ENCODE measurements at places on chromosomes 1 and 21.

- no peak for DNase-seq
Measured at GRCh38 chr21:19276665-19277064, 873.1 kb upstream of the TMPRSS15 start.

DNA sequence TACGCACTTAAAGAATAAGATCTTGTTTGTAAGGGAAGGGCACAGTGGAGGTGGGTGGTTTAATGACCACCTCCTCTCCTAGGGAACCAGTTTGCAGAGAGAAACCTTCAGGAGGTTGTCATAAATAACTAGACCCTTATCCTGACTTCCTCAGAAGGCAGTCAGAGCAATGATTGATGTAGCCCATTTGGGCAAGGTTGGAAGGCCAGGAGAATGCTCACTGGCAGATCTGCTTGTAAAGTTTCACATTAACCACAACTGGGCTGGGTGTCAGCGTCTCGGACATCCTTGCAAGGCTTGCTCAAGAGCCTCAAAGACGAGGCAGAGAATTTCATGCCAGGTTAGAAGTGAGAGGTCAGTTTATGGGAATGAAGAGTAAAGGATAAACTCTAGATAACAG lies 87.6 kb upstream of the TRABD2B start:
- DNase-seq: no peak

- no peak for DNase-seq
Measured at GRCh38 chr1:82225421-82226185, 424.9 kb downstream of the ADGRL2 start.

DNA sequence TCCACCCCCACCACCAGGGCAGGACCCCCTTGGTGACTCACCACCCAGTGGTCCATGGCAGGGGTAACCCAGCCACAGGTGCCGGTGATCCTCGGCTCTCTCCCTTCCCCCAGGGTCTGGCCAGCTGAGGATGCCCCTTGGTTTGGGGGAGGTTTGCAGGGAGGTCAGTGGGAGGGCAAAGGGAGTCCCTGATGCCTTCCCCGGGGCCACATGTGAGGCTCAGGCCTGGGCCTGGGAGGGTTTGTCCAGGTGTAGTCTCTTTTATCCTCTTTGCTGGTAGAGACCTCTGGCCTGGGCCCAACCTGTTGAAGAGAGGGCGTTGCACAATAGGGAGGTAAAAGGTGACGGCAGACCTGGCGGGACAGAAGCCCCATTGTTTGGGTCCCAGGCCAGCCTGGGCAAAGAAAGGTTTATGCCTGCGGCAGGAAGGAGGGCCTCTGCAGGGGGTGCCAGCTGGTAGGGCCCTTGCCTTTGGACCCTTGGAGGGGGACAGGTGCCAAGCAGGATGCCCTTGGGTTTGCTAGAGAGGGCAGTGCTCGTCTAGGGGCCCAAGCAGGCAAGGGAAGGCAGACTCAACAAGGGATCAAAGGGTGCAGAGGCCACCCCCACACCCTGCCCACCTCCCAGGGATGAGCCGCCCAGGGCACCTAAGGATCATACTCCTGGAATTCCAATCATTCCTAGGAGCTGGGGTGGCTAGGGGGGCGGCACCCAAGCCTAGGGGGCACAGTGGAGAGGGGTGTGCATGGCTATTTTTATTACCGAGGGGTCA lies 760 bp upstream of the TINAGL1 start:
- no peak for DNase-seq

DNA sequence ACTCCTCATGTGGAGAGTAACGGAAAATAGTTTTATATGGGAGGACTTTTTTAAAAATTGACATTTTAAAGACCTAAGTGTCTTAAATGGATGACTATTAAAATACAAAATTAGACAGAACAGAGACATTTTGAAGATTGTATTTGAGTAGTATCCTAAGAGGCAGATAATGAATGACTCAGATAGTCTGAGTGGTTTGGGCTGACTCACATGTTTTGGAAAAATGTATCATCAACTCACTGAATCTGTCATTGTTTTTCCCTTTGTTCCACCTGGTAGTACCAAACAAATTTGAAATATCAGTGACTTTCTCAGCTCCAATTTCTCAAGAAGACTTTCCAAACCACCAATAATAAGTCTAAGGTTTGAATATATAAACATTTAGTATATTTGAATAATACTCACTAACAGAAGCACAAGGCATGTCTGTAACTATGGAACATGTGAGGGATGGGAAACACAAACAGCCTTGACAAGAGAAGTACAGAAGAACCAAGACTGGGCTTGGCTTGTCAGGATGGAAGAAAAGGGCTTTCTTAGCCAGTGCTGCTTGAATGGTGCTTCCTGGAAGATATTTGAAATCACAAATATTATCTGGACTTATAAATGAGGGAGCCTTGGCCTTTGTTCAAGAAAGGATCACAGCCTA lies 90.6 kb downstream of the SGIP1 start:
- DNase-seq: no peak

- DNase-seq: no peak
Measured at GRCh38 chr21:29486306-29486807, 187.6 kb downstream of the BACH1 start.

DNA sequence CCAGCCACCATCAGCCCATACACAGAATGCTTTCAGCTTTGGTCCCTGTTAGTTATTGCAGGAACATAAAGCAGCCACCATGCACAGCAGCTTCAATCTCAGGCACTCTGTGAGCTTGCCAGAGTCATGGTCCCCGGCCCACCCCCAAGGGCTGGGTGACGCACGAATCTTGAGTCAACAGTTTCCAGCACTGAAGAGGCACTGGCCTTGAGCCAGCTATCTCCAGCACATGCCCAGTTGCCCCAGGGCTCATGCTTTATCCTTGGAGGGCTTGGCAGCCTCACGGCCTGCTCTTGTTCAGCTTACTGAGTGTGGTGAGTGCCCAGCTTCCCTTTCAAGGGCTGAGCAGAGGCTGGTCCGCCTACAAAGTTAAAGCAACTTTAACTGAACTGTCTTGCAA lies 200.7 kb upstream of the RAB4A start:
- no peak for DNase-seq

DNA sequence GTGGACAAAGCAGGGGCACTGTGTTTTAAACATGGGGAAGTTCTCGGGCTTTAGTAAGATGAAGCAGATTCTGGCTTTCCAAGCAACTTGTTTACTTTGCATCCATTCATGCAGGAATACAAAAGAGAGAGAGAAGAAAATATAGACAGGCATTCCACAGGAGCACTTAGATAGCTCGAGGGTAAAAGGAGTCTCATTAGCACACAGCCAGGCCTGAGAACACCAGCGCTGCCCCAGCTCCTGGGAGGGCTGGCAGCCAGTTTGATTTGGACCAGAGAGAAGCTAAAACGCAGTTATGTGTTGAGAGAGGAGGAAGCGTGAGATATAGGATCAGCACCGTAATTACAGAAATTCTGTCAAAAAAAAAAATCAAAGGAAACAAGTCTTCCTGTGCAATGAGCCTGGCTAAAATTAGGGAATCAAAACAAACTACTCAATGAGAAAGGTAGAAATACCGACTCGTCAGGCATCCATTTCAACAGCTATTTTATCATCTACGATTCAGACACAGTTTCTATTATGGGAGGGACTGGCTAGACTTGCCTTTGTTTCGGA lies 68.2 kb downstream of the CLSTN1 start:
- no peak for DNase-seq

GRCh38 chr1:188670837-188671236 lies 1806.8 kb downstream of the BRINP3 start:
- no peak for DNase-seq

GRCh38 chr1:68791800-68792199 lies 294.9 kb upstream of the DEPDC1 start:
- no peak for DNase-seq

DNA sequence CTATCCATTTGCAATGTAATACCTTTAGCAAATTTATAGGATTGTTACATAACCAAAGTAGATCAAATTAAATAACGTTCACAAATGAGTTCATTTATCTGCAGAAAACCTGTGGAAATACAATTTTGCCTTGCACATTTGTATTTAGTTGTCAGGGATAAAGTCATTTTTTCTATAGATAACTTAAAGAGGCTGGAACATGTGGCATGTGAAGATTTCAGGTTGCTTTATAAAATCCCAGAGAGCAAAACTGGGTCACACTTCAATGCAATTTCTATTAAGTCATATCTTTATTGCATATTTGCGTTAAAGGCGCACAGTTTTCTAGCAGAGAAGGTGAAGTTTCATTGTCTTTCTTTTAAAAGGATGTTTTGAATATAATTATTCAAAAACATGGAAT lies 342.4 kb downstream of the USP25 start:
- DNase-seq: no peak

GRCh38 chr1:167090314-167090942 lies at the start of gene GPA33:
Gene GPA33, minus strand, starts transcription at chr1:167090377. Its CDS starts 90 bp downstream, at chr1:167090287.
- DNase-seq: no peak

DNA sequence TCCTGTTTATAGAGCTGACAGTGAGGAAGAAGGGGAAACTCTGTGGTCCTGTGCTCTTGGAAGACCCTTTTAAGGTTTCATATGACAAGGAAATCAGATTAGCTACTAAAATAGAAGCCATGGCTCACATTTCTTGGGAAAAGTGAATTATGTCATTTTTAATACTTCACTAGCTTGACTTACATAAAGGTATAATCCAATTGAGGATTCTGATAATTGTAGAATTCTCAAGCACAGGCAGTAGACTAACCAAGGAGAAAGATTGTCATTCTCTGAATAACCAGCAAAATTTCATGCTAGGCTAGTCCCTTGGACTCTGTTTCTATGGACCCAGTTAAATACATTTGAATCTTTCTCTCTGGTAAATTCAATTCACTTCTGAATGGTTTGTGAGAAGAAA lies 613.0 kb upstream of the BEND5 start:
- DNase-seq: no peak

Measured in activated naive CD4-positive, alpha-beta T cell (primary cell).